Osteocyte (in vitro differentiated cells): ENCODE measurements at places on chromosomes 1 and 21. TPM values are rescaled to one million over a fixed set of nuclear protein-coding genes. Genes with fewer than 3 reads are reported as not detected.

- DNase-seq = no peak
Observed at GRCh38 chr1:6962478-6962995, 177.3 kb downstream of the CAMTA1 start.

DNA sequence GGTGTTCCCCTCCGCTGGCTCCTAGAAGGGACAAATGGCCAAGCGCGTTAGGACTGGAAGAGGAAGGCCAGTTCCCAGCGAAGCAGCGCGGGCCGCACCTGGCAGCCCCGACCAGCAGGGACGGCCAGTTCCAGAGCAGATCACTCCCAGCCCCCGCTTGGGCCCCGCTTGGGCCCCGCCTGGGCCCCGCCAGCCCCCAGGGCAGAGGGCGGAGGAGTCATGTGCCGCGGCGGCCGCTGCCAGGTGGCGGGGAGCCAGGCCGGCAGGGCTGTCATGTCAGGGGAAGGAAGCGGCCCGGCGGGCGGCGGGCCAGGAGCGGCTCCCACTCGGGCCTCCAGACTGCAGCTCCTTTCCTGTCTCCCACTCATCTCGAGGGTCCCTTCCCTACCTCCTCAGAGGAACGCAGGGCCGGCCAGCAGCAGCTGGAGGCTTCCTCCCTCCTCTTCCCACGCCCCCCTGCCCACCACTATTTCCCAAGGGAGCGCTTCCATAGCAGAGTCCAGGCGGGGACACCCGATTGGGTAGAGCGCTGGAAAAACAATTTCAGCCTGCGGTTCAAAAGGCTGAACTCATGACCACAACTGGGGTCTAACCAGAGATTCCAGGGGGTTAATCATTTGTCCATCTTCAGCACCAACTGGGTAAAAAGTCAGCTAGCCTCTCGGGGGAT, 16.5 kb downstream of the ZNF697 start:
- DNase-seq = no peak

DNA sequence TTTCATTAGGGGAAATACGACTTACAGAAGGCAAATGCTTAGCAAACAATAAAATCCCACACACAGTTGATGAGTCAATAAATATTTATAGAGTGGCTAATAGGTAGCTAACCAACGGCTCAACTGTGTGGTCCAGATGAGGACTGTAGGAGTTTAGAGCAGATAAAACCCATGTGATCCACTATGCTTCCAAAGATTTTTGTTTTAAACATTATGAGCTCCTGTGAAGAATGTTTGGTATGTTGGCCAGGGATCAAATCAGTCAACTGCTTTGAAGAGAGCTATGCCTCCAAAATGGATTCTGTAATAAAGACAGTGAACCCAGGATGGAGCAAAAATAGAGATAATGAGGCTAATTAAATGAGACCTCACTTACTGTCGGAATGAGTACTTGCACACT, 72.3 kb upstream of the COL11A1 start:
- no peak for DNase-seq

Gene HSD3B2
- not detected in 2 replicates for total RNA-seq

GRCh38 chr1:118877668-118878396, 110.3 kb downstream of the TBX15 start:
- DNase-seq = no peak

- no peak for DNase-seq
Observed at GRCh38 chr1:50251702-50252101, 143.0 kb downstream of the ELAVL4 start.

Gene OLFML3
- total RNA-seq = 36.5 and 37.0 TPM in 2 replicates

DNA sequence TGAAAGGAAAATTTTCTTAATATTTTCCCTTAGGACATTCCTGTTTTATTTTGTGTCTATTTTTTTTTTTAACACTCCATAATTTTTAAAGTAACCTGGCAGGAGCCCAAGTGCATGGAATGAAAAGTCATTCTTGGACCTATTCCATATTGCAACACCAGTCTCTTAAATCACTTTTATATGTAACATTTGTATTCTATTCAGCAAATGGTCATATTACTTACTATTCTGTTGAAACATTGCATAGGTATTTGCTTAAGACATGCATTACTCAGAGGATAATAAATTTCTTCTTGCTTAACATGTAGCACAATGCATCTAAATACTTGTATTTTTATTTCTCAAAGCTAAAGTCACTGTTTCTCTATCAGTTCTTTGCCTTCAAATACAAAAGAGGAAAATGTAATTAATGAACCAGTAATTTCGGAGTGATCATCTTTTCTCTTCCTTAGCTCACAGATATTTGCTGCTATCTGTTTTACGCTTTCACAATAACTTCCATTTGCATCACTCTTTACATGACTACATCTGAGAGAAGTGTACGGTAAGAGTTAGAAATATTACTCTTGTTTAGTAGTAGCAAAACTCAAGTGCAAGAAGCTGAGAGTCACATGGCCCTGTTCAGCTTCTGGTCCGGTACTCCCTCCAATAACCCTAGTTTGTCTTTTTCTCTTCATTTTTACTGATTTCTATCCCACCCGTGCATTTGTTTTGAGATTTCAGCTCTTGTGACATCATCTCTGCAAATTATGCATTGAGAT, 394.8 kb downstream of the USP25 start:
- no peak for DNase-seq

Gene LUZP1
- 47.4 and 47.6 TPM in 2 replicates for total RNA-seq

DNA sequence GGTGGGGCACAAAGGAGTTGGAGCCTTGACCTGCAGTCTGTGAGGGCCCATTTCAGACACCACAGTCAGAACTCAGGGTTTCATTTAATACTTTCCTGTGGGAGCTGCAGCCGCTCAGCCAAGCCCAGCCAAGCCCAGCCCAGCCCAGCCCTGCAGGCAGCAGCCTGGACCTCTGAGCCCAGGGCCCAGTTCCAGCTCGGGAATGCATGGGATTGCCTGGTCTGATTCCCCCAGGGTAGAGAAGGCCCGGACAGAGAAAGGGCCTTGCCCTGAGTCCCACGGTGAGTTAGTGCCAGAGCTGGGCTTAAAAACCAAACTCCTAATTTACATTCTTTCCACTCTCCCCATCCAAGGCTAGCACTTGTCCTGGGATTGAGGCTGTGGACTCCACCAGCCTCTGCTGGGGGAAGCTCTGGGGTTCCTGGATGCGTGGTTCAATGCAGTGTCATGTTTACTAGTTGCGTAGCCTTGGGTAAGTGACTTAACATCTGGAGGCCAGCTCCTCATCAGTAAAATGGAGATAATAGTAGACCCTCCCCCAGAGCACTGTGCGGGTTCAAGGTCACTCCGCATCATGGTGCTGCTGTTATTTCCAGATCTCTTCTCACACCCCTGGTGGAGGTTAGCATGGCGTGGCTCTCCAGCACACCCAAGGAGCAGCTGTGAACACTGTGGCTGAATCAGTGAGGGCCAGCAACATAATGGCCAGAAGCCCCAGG, 29.2 kb upstream of the PKP1 start:
- DNase-seq = peak; percentile 72

Gene HSPA6
- not detected in 2 replicates for total RNA-seq

Gene CGN
- 0.99 and 1.7 TPM in 2 replicates for total RNA-seq

Gene LCE1E
- total RNA-seq = not detected in 2 replicates

- DNase-seq = no peak
Observed at GRCh38 chr1:151001602-151002001, 5.1 kb downstream of the MINDY1 start.

GRCh38 chr1:28887419-28887834, 26.9 kb upstream of the EPB41 start:
- DNase-seq = no peak

Gene TYW3
- 5.6 and 7.8 TPM in 2 replicates for total RNA-seq

Gene ZNF670
- total RNA-seq = 3.3 TPM in 2 replicates

DNA sequence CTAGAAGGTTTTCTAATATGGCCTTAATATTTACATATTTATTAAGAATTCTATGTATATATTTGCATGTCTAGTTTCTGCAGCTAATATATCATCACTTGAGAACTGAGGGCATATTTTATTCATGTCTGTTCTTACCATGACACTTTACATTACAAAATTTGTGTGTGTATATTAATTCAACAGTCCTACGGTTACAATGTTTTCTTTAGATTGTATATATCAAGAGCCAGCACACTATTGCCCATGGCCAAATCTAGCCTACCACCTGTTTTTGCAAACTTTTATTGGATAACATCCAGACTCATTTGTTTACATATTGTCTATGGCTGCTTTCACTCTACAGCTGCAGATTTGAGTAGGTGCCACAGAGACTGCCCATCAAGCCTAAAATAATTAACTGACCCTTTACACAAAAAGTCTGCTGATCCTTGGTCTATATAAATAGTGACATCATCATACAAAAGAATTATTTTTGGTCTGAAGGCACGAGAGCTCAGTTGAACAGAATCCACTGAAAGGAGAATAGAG, 577.4 kb upstream of the PBX1 start:
- DNase-seq = no peak

DNA sequence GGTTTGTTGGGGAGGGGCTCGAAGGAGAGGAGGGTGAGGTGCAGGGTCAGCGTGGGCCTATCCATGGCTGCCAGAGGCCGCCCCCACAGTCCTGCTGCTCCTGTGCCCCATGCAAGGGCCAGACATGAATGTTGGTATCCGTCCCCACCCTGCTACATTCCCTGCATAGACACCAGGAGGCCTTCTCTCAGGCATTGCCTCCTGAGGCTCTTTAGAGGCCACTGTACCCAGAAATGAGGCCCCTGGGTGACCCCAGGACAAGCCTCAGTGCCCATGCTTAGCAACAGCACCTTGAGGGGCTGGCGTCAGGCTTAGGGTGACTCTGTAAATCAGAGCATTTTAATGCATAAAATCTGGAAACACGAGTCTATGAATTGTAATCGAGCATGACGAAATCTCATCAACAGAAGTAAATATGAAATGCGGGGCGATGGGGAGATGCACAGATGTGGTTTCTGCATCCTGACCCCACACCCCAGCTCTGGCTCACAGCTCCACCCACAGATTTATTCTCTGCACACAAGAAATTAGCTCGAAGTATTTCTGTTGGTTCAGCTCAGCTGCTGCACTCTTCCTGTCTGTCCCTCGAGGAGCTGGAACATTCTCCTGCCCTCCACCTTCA, 124.0 kb upstream of the CSF3R start:
- no peak for DNase-seq

Gene NR1I3
- not detected in 2 replicates for total RNA-seq

Gene F3
- 11.2 and 12.1 TPM in 2 replicates for total RNA-seq

Gene HSD11B1
- not detected in 2 replicates for total RNA-seq

DNA sequence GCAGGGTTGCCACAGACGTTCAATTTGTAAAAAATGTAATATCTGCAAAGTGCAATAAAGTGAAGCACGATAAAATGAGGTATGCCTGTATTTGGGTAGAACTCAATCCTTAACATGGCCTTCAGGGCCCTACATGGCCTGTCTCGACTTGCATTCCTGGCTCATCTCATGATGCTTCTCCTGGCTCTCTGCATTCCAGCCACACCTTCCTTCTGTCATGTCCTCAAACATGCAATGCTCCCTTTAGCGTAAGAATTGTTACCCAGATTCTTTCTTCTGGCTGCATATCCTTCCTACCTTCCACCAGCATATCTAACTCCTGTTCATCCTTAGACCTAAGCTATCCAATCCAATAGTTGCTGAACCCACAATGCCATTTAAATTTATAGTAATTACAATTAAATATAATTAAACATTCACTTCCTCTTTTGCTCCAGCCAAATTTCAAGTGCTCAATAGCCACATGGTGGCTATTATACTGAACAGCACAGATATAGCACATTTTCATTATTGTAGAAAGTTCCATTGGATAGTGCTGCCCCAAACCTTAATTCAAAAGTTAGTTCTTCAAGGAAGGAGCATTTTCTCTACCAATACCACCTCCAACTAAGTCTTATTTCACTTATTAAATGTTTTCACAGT, 32.6 kb downstream of the FGGY start:
- no peak for DNase-seq

Gene RIPPLY3
- 0.21 and 0.27 TPM in 2 replicates for total RNA-seq

DNA sequence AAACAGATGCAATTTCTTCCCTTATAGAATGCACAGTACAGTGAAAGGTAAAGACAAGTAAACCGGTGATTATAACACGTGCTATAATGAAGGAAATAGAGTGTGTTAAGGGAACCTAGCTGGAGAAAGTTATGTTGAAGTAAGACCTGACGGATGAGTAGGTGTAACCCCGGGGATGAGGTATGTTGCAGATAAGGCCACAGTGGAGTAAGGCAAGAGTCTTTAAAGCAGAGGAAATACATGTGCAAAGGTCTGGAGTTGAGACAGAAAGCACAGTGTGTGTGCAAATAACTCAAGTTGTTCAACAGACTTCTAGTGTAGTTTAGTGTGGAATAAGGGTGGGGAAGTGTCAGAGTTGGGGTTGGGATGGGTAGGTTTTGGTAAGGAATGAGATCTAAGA, 2.9 kb downstream of the DBT start:
- no peak for DNase-seq

- no peak for DNase-seq
Observed at GRCh38 chr1:46065405-46065804, 67.0 kb downstream of the PIK3R3 start.

GRCh38 chr1:110668549-110668948, 6.2 kb downstream of the KCNA3 start:
- no peak for DNase-seq

Gene TBX19
- total RNA-seq = 2.5 and 3.5 TPM in 2 replicates
